HT-29 (cell line): ENCODE measurements at places on chromosomes 6 and 20.

- no peak for DNase-seq
These were observed 4.2 kb downstream of the B3GAT2 start for GRCh38 chr6:70952608-70953165.

DNA sequence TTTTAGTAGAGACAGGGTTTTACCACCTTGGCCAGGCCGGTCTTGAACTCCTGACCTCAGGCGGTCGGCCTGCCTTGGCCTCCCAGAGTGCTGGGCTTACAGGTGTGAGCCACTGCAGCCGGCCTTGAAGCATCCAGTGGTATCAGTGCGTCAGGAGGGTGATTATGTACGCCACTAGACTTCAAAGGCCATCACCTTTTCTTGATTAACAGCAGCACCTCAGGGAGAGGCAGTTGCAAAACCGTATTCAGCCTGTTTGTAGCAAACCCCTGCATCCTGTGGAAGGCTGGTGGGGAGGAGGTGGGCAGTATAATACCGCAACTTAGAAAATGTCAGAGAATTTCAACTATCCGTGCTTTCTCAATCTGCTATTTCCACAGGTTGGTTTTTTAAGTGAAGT, 27.3 kb upstream of the SHLD1 start:
- no peak for DNase-seq

DNA sequence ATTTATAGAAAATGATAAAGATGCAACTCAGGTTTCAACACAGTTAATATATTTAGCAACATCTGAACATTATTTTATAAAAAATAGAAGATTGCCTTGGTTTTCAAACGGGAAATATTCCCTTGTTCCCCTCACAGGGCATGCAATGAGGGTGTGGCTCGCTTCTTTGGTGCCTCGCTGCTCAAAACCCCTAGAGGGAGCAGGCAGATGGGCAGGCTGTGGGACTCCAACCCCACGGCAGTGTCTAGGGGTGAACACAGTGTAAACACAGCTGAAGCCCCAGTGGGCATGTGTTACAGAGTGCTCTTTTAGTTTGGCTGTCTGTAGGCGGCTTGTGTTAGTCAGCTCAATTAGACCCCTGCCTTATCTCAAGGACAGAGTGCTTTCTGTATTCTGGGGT, 560.8 kb upstream of the IMPG1 start:
- no peak for DNase-seq

GRCh38 chr6:123570813-123571684, 65.7 kb downstream of the TRDN start:
- DNase-seq, result no peak

GRCh38 chr6:84762220-84763002, 2.0 kb downstream of the TBX18 start:
- no peak for DNase-seq

DNA sequence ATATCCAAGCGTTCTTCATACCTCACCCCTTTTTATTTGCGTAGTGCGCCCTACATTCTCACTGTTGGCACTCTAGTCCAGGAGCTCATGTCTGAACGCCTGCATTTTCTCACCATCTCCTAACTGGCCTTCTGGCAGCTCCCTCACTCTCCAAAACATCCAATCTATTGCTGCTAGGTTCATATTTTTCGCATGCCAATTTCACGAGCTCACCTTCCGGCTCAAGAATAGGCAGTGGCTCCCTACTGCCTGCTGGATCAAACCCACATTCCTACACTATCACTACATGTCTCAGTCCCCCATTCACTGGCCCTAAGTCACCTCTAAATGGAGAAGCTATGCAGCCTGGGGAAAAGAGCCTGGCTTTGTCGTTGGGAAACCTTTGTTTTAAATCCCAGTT, 115.0 kb downstream of the IPCEF1 start:
- no peak for DNase-seq

DNA sequence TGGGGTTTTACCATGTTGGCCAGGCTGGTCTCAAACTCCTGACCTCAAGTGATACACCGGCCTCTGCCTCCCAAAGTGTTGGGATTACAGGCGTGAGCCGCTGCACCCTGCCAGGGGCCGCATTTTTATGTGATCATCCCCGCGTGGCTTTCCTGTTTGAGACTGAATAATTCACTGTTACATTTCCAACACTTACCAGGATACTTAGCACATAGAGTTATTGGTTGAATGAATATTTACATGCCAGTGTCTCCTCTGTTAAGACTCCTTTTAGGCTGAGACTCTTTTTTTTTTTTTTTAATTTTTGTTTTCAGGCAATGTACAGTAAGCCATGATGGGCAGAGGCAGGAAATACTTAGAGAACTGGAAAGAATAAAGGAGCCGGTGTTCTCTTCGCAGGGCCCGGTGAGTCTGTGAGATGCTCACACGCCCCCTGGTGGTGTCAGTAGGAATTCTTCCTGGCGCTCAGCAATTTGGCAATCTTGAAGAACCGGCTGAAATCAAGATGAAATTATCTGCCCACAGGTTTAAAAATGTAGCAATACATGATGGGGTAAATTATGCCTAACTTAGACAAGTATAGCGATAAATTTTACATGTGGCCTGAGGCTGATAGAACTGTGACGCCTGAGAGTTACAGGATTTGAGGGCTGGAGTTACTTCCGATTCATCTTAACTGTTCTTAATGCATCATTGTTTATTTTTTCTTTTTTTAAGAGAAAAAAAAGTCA, 7.6 kb upstream of the RNF114 start:
- DNase-seq, result peak; percentile 97

DNA sequence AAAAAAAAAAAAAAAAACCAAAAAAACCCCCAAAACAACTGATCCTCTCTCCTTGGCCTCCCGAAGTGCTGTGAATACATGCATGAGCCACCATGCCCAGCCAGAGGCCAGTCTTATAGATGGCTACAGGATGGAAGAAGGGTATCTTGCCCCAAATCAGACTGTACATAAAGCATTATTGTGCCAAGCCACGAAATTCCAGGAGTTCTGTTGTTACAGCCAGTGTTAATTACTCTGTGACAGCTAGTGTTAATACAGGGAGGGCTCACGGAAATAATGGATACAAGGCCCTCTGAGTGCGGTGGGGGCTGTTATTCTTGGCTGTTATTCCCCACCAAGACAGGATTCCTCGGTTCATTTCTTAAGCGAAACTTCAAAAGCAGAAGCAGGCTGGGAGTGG, 1.4 kb upstream of the CLPSL2 start:
- no peak for DNase-seq

- no peak for DNase-seq
These were observed 512.3 kb downstream of the HDGFL1 start for GRCh38 chr6:23081701-23082100.

DNA sequence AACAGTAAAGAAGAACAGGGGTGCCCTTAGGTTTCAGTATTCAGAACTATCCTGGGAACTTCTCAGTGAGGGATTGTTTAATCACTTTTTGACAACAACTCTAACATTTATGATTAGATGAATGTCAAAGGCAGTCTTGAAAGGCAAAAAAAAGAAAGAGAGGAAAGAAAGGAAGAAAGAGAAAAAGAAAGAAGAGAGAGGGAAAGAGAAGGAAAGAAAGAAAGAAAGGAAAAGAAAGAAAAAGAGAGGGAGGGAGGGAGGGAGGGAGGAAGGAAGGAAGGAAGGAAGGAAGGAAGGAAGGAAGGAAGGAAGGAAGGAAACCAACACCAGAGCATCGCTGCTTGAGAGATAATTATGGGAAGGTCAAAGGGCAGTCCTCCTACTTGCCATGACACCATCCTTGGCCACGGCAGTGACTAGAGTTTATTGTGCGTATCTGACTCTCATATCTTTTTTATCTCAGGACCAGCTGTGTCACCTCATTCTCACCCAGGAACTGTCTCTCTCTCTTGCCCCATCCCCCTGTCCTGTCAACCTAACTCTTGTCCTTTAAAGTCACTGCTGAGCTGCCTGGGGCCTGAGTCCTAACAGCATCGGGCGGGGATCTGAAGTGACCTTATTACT, 96.8 kb upstream of the ATXN1 start:
- no peak for DNase-seq

GRCh38 chr20:57573894-57574293, 13.0 kb downstream of the PCK1 start:
- DNase-seq, result no peak

DNA sequence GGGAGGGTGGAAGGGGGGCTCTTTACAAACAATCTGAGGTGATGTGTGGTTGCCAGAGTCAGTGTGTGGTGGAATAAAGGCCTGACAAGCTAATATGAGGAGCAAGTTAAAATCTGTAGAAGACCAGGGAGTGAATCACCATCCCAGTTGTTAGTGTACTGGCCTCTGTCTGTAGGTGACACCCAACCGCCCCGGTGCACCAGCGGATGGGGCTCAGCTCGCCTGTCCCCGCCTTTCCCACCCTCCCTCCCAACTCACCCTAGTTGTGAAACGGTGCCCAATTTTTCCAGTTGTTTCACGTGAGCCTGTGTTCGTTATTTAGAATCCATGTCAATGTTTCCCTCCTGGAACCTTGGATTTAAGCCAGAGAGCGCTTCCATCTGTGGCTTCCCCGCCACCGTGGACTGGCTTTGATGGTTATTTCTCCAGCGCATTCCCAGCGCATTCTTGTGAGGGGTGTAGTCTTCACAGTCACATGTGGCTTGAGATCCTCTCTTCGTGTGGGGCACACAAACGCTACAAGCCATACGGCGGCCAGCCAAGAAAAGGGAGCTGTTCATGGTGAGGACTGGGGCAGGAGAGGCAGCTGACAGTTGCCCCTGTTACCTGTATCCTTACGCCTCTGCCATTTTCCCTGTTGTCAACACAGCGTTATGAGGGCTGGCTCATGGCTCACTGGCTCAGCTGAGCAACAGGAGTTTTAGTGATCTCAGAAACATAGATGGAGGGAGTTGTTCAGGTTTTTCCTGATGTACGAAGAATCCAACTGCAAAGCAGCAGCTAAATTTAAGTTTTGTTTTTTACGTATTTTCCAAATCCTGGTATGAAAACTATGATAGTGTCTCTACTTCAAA, 137.6 kb downstream of the ZDHHC14 start:
- DNase-seq, result peak; percentile 84

DNA sequence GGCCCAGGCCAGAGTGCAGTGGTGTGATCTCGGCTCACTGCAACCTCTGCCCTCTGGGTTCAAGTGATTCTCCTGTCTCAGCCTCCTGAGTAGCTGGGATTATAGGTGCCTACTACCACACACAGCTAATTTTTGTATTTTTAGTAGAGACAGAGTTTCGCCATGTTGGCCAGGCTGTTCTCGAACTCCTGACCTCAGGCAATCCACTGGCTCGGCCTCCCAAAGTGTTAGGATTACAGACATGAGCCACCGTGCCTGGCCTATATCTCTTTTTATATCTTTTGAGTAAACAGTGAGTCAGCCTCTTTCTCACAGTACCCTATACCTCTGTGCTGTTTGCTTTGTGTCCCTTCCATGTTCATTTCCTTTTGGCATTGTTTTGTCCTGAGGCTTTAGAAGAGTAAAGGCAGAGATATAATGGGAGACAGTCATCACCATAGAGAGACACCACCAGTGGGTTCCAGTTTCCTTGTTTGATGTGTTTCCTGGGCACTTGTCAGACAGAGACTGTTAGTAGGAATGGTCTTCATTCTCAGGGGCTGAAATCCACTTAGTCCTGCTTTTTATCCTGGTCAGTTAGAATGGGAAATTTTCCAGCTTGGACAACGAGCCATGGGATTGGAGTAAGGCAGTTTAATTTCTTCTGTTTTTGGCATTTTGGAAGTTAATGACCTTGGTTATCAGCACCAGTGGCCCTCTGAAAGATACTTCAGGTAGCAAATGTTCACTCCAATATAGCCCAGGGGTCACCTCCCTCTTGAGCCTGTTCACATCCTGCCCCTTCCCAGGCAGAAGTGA, 32.2 kb upstream of the ASXL1 start:
- peak; percentile 94 for DNase-seq

- DNase-seq, result peak; percentile 37
These were observed 5.1 kb downstream of the UBE2C start for GRCh38 chr20:45817376-45818194.

- no peak for DNase-seq
These were observed 40.2 kb downstream of the SASH1 start for GRCh38 chr6:148382861-148383260.

GRCh38 chr6:36120539-36120938, 9.8 kb upstream of the MAPK13 start:
- peak; percentile 69 for DNase-seq

DNA sequence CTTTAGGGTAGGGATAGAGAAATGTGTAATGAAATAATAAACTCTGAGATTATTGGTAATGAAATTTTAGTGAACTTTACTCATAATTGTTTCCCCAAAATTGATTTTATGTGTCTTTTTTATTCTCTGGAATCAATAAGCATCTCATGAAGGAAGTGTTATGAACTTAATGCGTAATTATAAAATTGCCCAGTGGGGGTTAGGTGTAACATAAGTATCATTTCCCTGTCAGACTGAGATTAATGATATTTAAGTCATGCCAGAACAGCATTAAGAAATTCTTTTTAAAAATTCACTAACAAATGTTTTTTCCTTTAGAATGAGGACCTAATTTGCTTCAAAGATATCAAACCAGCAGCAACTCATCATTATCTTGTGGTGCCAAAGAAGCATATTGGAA, 10.0 kb downstream of the HINT3 start:
- DNase-seq, result no peak

DNA sequence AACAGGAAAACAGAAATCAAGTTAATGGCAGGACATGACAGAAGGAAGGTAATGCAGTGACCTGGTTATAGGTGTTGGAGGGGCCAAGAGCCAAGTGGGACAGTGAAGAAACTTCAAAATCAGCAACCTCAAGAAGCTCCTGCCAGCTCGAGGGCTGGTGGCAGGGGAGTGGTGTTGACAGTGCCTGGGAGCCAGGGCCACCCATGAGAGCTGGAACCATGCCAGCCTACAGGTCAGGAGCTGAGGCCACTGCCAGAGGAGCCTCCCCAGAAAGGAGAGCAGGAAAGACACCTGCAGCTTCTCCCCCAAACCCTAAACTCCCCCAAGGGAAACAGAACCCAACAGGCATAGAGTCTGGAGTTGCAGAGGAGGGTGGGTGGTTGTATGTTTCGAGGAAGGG, 262.1 kb downstream of the LRFN2 start:
- no peak for DNase-seq

- no peak for DNase-seq
These were observed 19.8 kb downstream of the PDE7B start for GRCh38 chr6:135871296-135871695.

DNA sequence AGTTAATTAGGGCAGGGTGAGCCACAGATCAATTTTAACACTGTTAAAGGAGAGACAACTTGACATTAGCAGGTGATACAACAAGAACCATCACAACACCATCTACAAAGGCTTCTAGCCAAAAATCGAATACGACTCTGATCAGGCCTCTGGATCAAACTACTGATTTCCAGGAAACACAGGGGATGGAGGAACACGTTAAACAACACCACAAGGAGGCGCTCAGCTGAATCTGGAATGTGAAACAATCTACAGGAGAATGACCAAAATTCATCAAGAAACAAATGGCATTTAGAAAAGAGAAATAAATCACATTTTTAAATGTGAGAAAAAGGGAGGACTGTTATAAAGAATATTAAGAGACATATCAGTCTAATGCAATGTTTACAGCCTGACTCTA, 13.5 kb upstream of the MAFB start:
- DNase-seq, result peak; percentile 31
